DMS79 treated with DMSO at 0.1 percent for 48 hours (cell line): ENCODE measurements at places on chromosomes 7 and 10.

- DNase-seq: no peak
These were observed 85.3 kb downstream of the CUL1 start for GRCh38 chr7:148783801-148784527.

DNA sequence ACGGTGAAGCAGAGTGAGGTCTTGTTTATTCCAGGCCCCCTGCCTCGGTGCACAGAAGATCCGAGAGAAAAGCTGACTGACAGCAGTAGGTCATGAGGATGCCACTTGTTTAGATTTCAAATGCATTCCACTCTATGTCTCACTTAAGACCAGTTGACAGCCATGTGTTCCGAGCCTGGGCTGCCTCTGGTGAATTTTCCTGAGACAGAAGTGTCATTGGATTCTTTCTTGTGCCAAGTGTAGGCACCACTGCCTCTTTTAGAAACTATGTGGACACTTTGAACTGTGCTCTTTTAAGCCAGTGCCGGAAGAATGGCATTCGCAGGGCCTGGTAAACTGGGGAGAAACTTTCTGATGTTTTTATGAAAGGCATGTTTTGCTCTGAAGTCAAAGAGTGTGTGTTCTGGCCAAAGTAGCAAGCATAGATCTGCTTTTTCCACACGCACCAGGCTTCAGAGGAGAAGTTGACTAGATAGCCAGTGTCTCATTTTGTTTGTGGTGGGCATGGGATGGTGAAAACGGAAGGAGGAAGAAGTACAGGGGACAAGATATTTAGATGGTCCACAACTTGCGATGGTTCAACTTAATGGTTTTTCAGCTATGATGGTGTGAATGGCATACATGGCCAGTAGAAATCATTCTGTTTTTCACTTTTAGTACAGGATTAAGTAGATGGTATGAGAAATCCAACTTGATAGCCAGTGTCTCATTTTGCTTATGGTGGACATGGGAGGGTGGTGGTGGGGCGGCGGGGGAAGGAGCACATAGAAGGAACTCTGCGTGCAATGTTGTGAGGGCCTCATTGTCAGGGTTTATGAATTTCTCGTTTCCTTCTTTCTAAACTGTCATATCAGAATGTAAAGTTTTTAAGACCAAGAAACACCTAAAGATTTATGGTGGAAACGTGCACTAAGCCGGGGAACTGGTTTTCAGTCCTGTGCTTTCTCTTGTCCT is 41.5 kb downstream of the CYP17A1 start:
- DNase-seq: no peak

- peak; percentile 17 for DNase-seq
These were observed 18.3 kb upstream of the RHEB start for GRCh38 chr7:151537818-151538561.

DNA sequence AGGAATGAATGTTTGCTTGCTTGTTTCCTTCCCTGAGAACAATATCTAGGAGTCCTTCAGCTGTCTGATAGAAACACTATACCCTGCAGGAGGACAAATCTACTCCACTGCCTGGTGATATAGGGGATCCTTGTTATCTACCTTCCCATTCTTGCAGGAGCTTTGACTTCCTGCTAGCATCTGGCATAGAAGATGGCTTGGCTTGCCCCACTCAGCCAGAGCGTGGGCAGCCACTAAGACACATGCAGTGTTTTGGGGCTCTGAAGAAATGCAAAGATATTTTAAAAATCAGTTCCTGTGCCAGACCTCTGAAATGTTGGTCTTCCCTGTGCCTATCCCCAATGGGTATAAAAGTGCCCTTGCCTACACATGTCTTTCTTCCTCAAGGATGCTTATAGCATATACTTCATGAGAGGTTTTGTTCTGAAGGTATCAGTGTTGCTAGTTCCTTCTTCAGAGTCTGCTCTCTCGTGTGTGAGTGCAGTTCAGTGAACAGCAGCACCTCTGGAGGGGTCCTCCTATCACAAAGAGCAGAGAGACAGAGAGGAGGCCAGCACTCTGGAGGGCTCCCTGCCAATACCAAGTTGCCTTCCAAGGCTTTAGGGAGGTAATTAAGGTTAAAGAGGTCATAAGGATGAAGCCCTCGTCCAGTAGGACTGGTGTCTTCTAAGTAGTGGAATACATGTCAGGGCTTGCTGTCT is 149.1 kb upstream of the CALCR start:
- peak; percentile 33 for DNase-seq

DNA sequence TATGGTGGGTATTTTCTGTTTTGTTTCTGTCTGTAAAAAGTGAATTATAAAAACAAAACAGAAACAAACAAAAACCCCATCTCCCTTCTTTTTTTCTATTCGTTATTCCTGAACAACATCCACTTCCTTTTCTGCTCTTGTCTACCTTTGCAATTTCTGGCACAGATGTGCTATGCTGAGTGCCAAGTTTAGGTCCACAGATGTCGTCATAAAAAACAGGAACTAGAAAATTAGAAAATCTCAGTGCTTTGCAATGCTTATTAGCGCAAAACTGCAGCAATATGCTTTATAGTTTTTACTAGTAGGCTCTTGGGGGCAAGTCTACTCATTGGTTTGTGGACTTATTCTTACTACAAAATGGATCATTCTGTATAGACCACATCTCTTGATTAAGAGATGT is 94.2 kb upstream of the PRKCQ start:
- no peak for DNase-seq

GRCh38 chr7:156832195-156832877 is 60.6 kb downstream of the LMBR1 start:
- DNase-seq: no peak

DNA sequence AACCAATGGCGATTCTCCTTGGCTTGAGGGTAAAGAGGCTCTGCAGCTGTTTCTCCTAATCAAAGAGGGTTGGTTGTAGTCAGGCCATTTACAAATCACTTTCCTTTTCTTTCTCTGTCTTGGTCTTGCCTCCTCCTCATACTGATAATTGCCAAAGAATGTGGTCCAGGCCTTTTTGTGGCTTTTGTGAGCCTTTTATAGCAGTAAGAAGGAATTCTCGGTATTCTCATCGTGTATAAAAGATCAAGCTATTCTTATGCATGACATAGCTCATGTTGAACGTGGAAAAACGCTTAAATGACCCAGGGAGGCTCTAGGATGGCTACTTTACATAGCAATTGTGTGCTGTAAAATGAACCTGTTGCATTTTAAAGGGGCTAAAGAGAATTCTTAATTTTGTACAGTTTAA is 62.6 kb downstream of the RBM20 start:
- DNase-seq: no peak

DNA sequence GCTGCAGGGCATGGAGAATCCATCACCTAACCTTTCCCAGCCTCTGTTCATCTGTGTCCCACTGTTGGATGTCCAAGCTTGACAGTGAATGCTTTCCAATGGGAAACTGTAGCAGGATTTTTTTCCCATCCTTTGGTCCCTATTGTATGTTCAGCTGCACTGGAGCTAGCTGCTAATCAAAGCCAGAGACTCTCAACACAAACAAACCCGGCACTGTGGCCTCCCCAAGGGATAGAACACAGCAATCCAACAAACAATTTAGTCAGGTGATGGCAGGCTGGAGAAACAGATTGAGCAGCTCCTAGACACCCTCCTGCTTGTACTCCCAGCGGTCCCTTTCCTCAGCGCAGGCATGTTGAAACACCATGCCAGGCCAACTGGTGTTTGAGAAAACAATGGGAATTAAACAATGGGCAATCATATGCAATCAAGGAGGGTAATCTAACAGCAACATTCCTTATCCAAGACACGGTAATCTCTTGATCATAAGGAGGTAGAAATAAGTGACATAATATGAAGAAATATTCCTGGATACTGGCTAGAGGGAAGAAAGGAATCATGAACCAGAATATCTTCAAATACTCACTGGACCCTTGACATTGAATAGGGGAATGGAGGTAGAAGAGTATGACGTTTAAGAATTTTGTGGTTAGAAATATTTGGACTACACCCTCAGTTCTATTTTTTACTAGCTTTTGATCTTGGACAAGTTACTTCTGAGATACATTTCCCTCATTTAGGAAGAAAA is 15.0 kb downstream of the PTN start:
- peak; percentile 76 for DNase-seq

DNA sequence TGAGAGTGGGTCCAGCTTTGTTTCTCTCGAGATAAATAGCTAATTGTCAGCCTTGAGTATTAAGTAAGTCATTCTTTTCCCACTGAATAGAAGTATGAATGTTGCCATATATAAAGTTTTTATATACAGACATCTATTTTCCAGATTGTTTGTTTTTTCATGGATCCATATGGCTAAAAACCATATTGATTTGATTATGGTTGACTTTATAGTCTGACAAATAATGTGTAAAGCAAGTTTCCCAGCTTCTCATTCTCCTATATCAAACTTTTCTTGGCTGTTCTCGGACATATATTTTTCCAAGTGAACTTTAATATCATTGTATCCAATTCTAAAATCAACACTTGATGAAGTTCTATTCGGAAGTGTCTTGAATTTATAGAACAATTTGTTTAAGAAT is 352.4 kb upstream of the MEOX2 start:
- no peak for DNase-seq

DNA sequence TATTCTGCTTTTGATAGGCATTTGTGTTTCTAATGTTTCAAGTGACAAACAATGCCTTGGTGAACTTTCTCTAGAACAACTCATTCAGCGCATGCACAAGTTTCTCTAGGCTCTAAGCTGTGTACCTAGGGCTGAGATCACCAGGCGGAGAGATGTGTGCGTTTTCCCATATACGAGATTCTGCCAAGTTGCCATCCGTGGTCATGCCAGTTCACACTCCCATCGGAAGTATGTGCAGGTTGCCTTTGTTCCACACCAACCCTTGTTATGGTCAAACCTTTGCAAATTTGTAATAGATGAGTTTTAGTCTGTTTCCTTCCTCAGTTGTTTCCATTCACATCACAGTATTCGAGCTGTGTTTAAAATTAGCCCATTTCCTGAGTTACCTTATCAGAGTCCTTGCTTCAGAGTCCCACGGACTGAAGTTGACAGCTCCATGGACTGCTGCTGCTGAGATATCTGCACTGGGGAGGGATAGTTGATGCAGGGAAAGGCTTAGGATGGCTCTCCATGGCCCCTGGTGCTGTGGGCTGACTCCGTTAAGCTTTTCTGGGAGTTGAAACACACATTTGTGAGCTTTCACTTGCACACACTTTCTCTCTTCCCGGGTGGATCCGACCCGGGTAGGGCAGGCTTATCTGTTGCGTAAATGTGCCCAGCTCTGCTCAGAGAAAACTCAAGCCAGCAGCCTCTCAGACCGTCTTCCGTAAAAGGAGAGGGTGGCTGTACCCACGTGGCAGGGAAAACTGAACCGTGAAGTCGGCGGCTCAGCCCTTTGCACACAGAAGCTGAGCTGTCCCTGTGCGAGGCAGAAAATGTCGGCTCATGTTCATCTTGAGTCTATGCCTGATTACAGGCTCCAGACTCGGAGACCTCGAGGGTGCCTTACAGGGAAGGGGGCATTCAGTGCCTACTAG is 49.4 kb downstream of the HK1 start:
- DNase-seq: peak; percentile 29

GRCh38 chr10:84317174-84317573 is 11.2 kb upstream of the CCSER2 start:
- DNase-seq: no peak

DNA sequence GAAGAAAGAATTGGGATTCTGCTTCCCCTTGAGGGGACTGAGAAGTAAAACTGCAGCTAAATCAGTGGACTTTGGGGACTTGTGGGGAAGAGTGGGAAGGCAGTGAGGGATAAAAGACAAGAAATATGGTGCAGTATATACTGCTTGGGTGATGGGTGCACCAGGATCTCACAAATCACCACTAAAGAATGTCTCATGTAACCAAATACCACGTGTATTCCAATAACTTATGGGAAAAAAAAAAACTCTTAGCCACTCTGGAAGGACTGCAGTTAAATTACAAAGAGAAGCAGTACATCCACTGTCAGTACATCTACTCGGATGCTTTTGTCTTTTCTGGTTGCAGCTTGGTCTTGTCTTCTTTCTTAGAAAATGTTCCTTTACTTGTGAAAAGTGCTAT is 27.4 kb upstream of the GOT1 start:
- DNase-seq: no peak

GRCh38 chr7:91379236-91379635 is 115.0 kb downstream of the FZD1 start:
- no peak for DNase-seq
